ENCODE measurements at places on chromosomes 3 and 15. TPM values are rescaled to one million over a fixed set of nuclear protein-coding genes. Genes with fewer than 3 reads are reported as not detected.

ZNF620 gene
- 1.1 TPM for total RNA-seq

CCDC9B gene
- total RNA-seq = 23.9 TPM

SMCO1 gene
- total RNA-seq = not detected

GDPGP1 gene
- 8.0 TPM for total RNA-seq

TMEM266 gene
- total RNA-seq = not detected

CPN2 gene
- 0.29 TPM for total RNA-seq

RBM5 gene
- 150 TPM for total RNA-seq

ZNF385D gene
- 2.9 TPM for total RNA-seq

DPPA2 gene
- total RNA-seq = not detected

OIP5 gene
- 0.88 TPM for total RNA-seq

FANCD2OS gene
- not detected for total RNA-seq

CLRN1 gene
- total RNA-seq = not detected

NCEH1 gene
- 9.7 TPM for total RNA-seq

GLDN gene
- total RNA-seq = 0.59 TPM

CHRNA7 gene
- not detected for total RNA-seq

UROC1 gene
- not detected for total RNA-seq

PLA2G4B gene
- total RNA-seq = 0.72 TPM

CLDND1 gene
- total RNA-seq = 59.2 TPM

SKOR1 gene
- total RNA-seq = 0.36 TPM

UPK1B gene
- total RNA-seq = 0.36 TPM

CASR gene
- total RNA-seq = not detected

USP50 gene
- 1.1 TPM for total RNA-seq

TADA3 gene
- 102 TPM for total RNA-seq

ATP13A5 gene
- total RNA-seq = not detected

SLC22A14 gene
- 0.29 TPM for total RNA-seq

ATRIP gene
- total RNA-seq = 5.0 TPM

NANOGP8 gene
- 1.2 TPM for total RNA-seq

SH2D7 gene
- total RNA-seq = not detected

DIS3L gene
- total RNA-seq = 44.5 TPM

SLC27A2 gene
- not detected for total RNA-seq

SCG5 gene
- total RNA-seq = 9.0 TPM

CCDC13 gene
- 0.72 TPM for total RNA-seq

CLN6 gene
- total RNA-seq = 20.3 TPM

PYGO1 gene
- total RNA-seq = 18.0 TPM

SAXO2 gene
- total RNA-seq = 6.2 TPM

GOLGA6L7 gene
- not detected for total RNA-seq

FBN1 gene
- 1,453 TPM for total RNA-seq

SLC9C1 gene
- not detected for total RNA-seq

RPL39L gene
- total RNA-seq = 9.1 TPM

MORC1 gene
- not detected for total RNA-seq

GOLGA8J gene
- 0.29 TPM for total RNA-seq

SPATA12 gene
- total RNA-seq = not detected

CSPG4 gene
- total RNA-seq = 20.3 TPM

CHDH gene
- total RNA-seq = 0.88 TPM

MUC20 gene
- 0.36 TPM for total RNA-seq

Data from osteoblast (primary cell).